ENCODE measurements at places on chromosomes 5 and 9.

- H3K4me1 ChIP-seq, result peaks cover 48% of the 10 kb centered on the region
- peaks cover 4% of the 10 kb centered on the region for H3K27me3 ChIP-seq
- DNase-seq, result no peak
- H3K36me3 ChIP-seq, result peaks cover 10% of the 10 kb centered on the region
- H3K27ac ChIP-seq, result no peak overlapping the region
These were observed 197.5 kb downstream of the MAPKAP1 start for GRCh38 chr9:125509476-125509875.

GRCh38 chr5:138602371-138603000, 27.3 kb upstream of the HSPA9 start:
- no peak overlapping the region for H3K4me3 ChIP-seq
- DNase-seq, result no peak
- H3K27ac ChIP-seq, result peak overlapping the region; percentile 62

GRCh38 chr5:101995585-101995984, 300.5 kb downstream of the SLCO4C1 start:
- H3K4me1 ChIP-seq, result no peaks in the 10 kb centered on the region
- H3K27ac ChIP-seq, result no peak overlapping the region
- no peak for DNase-seq

- peak overlapping the region; percentile 65 for H3K27ac ChIP-seq
- H3K4me1 ChIP-seq, result no peaks in the 10 kb centered on the region
- DNase-seq, result no peak
- peaks cover 80% of the 10 kb centered on the region for H3K36me3 ChIP-seq
These were observed 10.1 kb downstream of the PLIN2 start for GRCh38 chr9:19117039-19117716.

DNA sequence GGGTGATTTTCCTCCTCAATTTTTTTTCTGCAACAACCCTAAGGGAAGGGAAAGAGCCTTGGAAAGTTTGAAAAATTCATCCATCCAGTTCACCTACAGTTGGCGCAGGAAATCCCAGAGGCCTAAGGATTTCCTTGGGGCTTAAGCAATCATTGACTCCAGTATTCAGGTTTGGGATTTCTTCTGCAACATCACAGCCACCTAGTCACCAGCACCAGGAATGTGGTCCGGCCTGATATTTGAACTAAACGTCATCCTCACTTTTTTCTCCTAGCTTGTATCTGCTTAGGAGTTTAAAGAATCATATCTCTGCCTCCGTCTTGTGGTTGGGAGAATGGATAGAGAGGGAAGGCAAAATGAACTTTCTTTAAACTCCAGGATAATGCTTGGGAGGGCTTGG, 20.2 kb upstream of the TLE4 start:
- no peak overlapping the region for H3K27ac ChIP-seq
- H3K27me3 ChIP-seq, result peaks cover 4% of the 10 kb centered on the region
- DNase-seq, result no peak
- H3K36me3 ChIP-seq, result peaks cover 25% of the 10 kb centered on the region

DNA sequence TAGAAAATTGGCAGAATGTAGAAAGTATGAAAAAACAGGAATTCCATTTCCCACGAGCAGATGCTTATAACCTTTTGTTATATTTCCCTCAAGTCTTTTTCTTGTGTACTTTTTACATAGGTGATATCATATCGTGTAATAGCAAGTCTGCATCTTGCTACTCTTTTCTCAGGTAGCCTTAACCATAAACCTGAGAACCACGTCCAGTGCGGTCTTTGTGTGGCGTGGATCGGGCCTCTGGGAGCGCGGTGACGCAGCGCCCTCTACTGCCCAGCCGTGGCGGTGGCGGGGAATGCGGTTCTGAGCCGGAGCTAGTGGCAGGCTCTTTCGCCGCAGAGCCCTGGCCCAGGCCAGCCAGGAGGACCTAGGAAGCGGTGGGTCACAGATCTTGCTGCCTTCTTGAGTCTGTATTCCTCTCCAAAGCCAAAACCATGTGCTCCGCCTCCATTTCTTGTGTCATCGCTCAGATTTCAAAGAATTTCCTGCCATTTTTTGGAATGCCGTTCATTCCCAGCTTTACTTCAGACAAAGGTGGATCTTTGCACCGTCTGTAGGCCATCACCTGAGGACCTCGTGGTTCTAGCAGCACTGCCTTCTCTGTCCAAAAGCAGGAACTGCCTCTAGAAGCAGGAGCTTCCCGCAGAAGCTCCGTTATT, 71.9 kb downstream of the MVB12B start:
- peak; percentile 91 for DNase-seq
- H3K36me3 ChIP-seq, result peaks cover 30% of the 10 kb centered on the region
- H3K27me3 ChIP-seq, result peaks cover 2% of the 10 kb centered on the region
- H3K4me1 ChIP-seq, result peaks cover 44% of the 10 kb centered on the region
- no peak overlapping the region for H3K27ac ChIP-seq

DNA sequence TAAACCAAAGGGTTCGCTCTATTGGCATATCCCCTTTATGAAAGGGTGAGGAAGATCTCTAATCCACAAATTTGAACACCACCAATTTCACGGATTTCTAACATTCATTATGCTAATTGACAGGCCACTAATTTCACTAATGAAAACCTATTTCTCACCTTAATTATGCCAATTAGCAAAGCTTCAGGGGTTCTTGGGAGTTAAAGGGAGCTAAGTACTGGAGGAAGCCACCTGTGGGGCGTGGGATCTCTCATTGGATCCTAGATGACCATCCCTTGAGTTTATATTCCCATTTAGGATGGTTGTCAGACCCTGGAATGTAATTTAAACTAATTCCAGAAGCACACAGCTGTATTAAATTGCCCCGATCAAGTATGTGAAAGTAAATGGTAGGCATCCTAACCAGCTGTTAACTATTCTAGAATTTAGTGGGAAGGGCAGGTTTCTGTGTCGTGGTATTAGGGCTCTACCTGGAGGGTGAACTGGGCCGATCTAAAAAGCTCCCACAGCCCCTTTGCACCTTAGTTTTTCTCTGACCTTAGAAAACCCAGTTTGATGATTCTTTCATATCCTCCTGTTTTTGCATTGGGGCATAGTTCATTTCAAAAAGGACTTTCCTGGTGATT, 77.1 kb downstream of the C9orf152 start:
- H3K27ac ChIP-seq, result no peak overlapping the region
- no peak for DNase-seq
- peaks cover 10% of the 10 kb centered on the region for H3K36me3 ChIP-seq
- peaks cover 60% of the 10 kb centered on the region for H3K4me1 ChIP-seq
- no peak overlapping the region for H3K4me3 ChIP-seq

DNA sequence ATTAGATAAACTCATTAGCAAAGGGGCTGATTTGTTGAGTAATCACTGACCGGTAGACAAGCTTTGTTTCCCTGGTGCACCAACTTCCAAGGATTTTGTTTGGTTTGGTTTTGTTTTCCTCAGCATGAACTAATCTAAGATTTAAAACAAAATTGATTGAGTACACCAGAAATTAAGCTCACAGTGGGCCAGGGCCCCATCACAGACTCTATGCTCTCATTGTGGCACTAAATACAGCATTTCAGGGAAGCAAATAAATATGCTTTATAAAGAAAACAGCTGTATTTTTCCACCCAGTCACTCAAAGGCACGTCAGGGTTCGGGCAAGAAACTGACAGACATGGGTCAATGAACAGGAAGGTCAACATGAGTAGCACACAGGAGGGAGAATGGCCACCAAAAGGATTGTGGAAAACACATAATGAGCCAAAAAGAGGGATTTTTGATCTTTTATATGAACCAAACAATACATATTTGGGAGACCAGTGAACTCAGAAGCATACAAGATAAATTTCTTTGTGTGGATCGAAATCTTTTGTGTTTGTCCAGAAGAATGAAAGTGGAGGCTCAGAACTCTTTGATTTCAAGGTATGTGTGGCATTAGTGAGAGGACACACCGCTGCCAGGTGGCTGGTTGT, 8.8 kb downstream of the CFAP77 start:
- no peaks in the 10 kb centered on the region for H3K36me3 ChIP-seq
- H3K4me3 ChIP-seq, result no peak overlapping the region
- peaks cover 86% of the 10 kb centered on the region for H3K27me3 ChIP-seq
- H3K27ac ChIP-seq, result no peak overlapping the region
- no peak for DNase-seq

DNA sequence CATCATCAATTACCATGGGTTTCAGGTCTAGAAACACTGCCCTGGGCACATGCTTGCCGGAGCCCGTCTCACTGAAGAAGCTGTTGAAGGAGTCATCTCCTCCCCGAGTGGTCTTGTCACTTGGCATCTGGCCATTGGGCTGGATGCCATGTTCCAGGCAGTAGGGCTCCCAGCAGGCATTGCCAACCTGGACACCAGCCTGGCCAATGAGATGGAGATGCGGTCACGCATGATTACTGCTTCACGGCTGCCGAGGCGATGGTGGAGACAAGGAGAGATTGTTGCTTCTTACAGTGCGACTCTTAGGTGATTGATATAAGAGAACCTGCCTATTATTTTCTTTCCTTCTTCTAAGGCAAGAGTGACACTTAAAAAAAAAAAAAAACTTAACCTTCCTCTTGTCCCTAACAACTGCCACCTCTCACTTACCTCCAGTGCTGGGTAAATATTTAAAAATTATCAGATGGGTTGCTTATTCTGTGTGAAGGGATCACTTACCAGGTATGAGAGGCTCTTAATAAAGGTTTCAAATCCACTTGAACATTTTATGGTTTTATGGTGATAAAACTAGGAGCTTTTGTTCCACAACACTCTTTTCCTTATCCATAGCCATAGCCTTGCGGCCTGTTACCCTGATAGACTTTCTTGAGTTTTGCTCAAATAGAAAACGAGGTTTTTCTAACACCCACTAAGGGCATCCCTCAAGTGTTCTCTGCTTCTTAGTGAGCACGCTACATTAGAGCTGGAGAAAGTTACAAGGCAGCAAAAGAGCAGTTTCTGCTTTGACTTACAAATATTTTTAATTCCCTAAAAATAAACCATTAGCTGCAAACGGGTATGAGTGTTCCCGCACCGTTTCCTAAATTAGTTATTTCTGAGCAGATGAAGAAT, 41.2 kb downstream of the NIM1K start:
- no peaks in the 10 kb centered on the region for H3K36me3 ChIP-seq
- peaks cover 3% of the 10 kb centered on the region for H3K27me3 ChIP-seq
- no peak overlapping the region for H3K27ac ChIP-seq
- no peaks in the 10 kb centered on the region for H3K4me1 ChIP-seq

DNA sequence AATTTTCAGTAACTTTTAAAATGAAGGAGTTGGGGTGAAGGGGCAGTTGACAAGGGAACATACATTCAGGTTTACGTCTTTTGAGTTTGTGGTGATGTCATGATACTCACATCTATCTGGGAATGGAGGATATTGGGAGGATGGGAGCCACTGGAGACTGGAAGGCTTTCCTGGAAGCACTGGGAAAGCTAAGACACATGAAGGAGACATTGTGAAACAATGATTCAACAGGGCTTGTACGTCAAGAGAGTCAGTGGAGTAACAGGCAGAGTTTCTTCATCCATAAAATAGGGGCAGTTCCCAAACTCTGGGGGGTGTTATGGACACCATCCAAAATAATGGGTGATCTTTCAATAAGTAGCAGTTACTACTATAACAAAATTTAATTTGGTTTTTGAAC, 572.8 kb downstream of the CCDC171 start:
- H3K27me3 ChIP-seq, result peaks cover 5% of the 10 kb centered on the region
- H3K4me3 ChIP-seq, result no peak overlapping the region
- no peaks in the 10 kb centered on the region for H3K36me3 ChIP-seq

DNA sequence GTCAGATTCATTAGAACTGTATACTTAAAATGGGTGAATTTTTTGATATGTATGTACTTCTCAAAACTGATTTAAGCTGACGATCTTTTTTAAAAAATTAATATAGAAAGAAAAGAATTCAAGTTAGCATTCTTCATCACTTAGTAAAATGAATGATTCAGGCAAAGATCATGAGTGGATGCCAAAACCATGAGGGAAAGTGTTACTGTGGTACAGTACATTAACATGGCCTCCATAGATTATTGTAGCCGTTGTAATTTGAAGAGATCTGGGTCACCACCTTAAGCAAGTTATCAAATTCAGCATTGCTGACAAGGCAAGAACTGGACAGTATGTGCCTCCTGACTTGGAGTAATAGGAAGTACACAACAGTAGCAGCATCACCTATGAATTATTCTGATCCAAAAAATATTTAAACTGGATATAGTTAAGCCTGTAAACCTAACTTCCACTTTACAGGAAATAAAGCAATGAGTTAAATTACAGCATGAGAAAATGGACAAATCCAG, 29.7 kb downstream of the C9orf85 start:
- H3K36me3 ChIP-seq, result no peaks in the 10 kb centered on the region
- H3K4me3 ChIP-seq, result no peak overlapping the region
- H3K27ac ChIP-seq, result no peak overlapping the region
- no peaks in the 10 kb centered on the region for H3K4me1 ChIP-seq
- no peaks in the 10 kb centered on the region for H3K27me3 ChIP-seq
- no peak for DNase-seq

DNA sequence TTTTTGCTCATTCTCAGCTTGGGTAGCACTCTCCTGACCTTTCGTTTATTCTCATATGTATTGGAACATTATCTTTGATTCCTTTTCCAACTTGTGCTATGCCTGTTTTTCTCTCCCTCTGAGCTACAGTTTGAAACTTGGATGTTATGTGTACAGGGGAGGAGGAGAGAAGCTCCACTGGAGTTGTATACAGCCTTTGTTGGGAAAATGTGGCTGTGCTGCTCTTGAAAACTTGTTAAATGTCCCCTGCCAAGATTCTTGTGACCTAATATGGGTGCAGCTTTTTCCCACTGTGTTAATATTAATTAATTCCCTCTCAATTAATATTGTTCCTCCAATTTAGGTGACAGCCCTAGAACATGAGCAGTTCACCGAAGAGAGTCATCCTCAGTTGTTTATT, 235.4 kb downstream of the AOPEP start:
- no peak for DNase-seq
- no peak overlapping the region for H3K4me3 ChIP-seq
- H3K36me3 ChIP-seq, result peaks cover 44% of the 10 kb centered on the region
- peaks cover 4% of the 10 kb centered on the region for H3K27me3 ChIP-seq

DNA sequence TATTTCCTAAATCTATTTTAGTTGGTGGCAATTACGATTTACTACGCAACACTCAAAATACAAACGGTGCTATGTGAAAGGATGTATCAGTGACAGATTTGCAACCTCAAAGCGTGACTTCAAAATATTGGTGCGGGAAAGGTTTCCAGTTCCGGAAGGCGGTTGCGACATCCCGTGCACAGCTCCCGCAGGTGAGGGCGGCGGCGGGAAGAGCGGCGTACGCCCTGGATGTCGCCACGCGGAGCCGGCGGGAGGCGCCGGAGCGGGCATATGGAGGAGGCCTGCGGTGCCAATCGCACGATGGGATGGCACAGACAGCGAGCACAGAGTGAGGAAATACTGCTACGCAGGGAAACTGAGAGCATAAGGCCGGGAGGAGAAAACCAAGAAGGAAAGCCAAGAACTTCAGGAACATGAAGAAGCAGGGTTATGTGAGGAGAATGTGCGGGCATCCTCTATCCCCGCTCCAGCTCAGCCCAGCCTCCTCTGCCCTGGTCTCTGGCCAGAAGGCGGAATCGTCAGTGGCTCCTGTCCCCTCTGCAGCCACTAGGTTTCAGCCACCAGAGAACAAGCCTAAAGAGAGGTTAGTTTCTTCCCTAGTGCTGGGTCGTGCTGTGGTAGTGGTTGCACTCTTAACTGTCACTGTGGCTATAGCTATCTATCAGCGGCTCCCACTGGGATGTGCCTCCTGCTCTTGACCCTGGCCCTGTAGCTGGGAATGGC, 378.1 kb upstream of the TLE4 start:
- H3K27ac ChIP-seq, result no peak overlapping the region
- no peak overlapping the region for H3K4me3 ChIP-seq
- H3K27me3 ChIP-seq, result no peaks in the 10 kb centered on the region
- DNase-seq, result no peak
